ENCODE measurements at places on chromosomes 13 and 19. TPM values are rescaled to one million over a fixed set of nuclear protein-coding genes. Genes with fewer than 3 reads are reported as not detected.
A peak's percentile ranks its signal among the peaks of the same experiment; 100 is the strongest.

The PSG6 gene
- not detected for total RNA-seq

DNA sequence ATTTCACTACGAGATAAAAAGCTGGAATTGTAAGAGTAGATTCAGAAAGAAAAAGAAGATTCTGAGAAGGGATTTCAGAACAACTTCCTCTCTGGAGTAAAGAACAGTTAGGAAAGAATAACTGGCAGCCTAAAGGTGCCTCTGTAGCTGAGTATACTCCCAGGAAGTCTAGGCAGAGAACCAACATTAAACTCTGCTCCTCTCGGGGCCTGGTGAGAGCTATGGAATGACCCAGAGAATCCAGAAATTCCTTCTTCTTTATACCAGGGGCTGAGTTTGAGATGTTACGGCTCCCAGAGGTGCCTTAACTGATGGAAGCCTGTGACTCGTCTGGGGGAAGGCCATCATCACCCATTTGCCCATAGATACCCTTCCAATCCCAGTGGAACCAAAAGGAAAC is 39.1 kb downstream of the FAM216B start:
- no peak for DNase-seq

DNA sequence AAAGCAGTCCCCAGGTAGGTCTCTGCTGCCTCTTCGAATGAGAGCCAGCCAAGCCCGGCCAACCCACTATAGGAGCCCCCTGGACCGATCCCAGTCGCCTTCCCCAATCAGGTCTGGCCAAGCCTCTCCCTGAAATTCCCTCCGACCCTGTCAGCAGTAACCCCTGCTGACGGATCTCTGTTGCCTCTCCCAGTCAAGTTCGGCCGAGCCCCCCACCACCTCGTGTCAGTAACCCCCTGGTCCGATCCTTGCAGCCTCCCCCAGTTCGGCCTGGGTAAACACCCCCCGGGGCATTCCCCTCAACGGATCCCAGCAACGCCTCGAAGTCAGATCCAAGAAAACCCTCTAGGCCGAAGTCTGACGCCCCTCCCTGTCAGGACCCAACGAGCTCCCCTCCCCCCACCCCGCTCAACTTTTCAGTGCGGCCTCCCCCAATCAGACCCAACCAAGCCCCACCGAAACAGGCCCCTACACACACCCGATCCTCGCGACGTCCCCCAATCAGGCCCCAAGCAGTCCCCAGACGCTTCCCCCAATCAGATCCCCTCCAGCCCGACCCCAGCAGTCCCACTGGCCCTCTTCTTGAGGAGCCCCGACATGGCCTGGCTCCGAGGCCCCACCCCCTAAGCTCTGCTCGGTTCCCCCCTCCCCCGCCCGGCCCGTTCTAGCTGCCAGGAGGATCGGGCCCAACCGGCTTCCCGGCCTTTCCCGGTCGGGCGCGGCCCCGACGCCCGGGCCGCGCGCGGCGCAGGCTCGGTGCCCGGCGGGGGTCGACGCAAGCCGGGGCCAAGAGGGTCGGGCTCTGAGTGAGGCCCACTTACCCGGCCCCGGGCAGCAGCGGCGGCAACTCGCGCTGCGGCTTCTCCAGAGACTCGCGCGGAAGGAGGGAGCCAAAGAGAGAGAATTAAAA is 1.8 kb downstream of the TNPO2 start:
- peak; percentile 62 for DNase-seq

- peak; percentile 88 for DNase-seq
Observed at GRCh38 chr19:51158474-51159129, 16.5 kb downstream of the SIGLEC7 start.

GRCh38 chr13:73075546-73075945 is 16.7 kb downstream of the KLF5 start:
- DNase-seq = no peak

- DNase-seq = no peak
Observed at GRCh38 chr13:39601636-39602035, 1.4 kb downstream of the LHFPL6 start.

GRCh38 chr13:50888362-50888761 is 21.2 kb upstream of the RNASEH2B start:
- no peak for DNase-seq

GRCh38 chr19:14059652-14060155 is 2.2 kb downstream of the PALM3 start:
- no peak for DNase-seq

DNA sequence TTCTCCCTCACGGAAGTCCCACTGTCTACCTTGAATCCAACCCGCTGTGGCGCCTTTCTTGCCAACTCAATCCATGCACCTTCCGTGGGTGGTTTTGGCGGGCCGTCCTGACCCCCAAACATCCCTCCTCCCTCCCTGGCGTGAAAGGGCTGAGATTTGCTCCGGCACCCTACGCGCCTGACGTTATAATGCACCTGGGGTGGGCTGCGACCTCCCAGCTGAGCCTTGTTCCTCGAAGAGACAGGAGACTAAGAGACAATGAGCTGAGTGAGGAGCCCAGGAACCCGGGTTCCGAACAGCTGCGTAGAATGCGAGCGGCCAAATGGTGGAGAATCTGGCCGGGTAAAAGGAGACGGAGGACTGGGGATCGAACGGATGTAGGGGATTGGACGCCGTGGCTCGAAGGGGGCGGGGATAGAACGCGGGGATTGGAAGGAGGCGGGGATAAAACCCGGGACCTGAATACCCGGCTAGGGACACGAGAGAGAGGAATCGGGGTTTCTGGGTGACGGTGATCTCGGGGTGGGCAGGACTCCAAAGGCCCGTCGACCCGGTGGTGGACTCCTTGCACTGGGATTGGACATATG is at the start of gene CPT1C:
CPT1C (plus strand) TSS at position 461 of the 587 bp plus-strand sequence. CDS start 1,137 bp downstream, outside the sequence.
- peak; percentile 55 for DNase-seq

The CYSLTR2 gene
- 3.9 TPM for total RNA-seq

- no peak for DNase-seq
Observed at GRCh38 chr19:5046339-5047039, 77.6 kb downstream of the KDM4B start.

The CEACAM20 gene
- total RNA-seq = not detected

DNA sequence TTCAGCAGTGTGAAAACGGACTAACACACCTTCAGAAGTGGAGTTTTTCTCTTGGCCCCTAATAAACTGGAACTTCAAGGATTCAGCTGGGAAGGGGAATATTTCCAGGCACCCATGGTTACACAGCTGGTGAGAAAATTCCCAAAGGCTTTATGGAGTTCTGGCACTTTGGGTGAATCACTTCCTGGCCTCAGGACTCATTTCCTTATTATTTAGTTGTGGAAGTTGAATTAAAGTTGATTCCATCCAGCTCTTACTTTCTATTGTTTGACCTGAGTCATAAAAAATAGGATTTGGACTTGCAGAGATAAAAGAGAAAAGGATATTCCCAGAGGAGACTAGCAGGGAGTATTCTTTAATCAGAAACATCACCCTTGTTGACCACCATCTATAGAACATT is 882.1 kb downstream of the UQCRFS1 start:
- no peak for DNase-seq
